ENCODE measurements at places on chromosomes 1 and 21.
A peak's percentile ranks its signal among the peaks of the same experiment; 100 is the strongest.

DNA sequence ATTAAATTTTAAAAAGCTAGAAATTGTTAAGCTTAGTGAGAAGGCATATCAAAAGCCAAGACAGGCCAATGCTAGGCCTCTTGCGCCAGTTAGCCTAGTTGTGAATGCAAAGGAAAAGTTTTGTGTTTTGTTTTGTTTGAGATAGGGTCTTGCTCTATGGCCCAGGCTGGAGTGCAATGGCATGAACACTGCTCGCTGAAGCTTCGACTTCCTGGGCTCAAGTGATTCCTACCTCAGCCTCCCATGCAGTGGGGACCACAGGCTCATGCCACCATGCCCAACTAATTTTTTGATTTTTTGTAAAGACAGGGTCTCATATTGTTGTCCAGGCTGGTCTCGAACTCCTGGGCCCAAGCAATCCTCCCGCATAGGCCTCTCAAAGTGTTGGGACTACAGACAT is 40.3 kb downstream of the TRIM33 start:
- no peak for DNase-seq

DNA sequence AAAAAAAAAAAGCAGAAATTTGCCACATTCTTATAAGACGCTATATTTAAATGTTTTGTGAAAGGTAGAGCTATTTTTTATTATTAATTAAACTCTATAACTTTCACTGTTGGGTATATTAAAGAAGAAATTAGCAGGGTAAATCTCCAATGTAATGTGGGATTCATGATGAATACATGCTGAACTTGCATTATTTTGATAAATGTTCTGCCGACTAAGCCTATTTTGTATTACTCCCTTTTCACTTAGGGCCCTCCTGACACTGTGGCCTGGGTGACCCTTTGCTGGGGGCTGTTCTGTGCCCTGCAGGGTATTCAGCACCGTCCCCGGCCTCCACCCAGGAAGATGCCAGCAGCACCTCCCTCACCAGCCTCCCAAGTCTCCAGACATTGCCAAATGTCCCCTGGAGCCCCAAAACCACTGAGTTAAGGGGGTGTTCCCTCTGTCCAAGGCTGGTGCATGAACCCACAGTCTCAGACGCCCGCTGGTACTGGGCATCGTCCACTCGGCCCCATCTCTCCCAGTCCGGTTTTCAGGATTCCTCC is 22.5 kb downstream of the RSPH1 start:
- peak; percentile 4 for DNase-seq

DNA sequence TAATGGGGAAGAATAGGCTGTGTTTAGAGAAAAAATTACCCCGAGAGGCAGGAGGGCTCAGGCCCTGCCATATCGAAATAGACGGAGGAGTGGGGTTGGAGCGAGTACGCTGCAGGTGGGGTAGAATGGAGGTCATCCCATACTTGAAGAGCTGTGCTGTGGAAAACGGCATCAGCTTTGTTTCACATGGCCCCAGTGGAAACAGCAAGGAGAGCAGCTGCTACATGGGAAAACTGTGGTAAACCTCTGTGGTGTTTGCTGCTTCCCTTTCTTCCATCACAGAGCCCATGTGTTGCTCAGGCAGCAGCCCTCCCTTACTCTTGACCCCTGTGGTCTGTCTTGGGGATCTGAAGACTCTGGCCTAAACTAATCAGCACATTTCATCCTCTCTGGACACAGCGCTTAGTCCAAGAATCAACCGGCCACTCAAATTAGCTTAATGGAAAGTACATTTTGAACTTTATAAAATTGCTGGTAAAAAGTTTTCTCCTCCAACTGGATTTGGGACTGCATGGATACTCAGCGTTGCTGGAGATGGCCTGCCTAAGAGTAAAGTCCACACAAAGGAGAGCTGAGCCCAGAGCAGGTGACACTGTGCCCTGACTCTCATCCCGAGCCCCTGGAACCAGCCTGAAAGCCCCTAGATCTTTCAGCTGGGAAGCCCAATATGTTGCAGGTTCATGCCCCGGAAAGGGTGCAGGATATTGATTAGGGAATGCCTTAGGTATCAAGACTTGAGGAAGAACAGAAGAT is 127.1 kb upstream of the GADD45A start:
- DNase-seq, result no peak

DNA sequence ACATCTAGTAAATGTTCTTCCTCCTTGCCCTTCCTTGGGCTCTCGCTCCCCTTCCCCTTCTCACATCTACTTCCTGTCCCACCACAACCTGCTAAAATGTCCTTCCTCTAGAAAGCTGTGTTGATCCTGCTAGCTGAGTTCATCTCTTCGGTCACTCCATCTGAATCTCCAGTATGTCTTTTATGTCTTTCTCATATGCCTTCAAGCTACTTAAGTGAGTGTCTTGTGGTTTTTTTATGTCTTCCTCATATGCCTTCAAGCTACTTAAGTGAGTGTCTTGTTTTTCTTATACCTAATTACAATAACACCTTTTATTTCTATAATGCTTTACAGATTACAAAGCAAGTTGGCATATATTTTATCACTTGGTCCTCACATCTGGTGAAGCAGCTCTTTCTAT is 33.9 kb downstream of the CSF1 start:
- DNase-seq, result no peak

DNA sequence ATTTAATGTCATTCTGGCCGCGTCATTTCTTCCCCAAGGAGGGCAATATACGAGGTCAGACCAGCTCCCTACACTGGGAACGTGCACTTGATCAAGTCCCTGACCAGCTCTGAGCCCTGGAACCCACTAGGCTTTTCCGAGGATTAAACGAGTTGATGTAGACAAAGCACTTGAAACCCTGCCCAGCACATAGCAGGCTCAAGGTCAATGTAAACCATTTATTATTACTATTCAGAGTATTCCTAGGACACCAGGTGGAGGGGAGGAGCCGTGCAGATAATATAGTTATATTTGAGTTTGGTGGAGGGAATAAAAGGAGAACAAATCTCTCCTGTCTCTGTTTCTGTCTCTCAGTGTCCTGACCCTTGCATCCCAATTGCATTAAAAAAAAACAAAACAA is 174.1 kb upstream of the IGSF21 start:
- no peak for DNase-seq

GRCh38 chr1:55586771-55587170 is 371.6 kb upstream of the USP24 start:
- no peak for DNase-seq

- no peak for DNase-seq
Observed at GRCh38 chr1:82565546-82565945, 764.8 kb downstream of the ADGRL2 start.

GRCh38 chr1:94562519-94563260 is 21.1 kb upstream of the F3 start:
- DNase-seq, result no peak

DNA sequence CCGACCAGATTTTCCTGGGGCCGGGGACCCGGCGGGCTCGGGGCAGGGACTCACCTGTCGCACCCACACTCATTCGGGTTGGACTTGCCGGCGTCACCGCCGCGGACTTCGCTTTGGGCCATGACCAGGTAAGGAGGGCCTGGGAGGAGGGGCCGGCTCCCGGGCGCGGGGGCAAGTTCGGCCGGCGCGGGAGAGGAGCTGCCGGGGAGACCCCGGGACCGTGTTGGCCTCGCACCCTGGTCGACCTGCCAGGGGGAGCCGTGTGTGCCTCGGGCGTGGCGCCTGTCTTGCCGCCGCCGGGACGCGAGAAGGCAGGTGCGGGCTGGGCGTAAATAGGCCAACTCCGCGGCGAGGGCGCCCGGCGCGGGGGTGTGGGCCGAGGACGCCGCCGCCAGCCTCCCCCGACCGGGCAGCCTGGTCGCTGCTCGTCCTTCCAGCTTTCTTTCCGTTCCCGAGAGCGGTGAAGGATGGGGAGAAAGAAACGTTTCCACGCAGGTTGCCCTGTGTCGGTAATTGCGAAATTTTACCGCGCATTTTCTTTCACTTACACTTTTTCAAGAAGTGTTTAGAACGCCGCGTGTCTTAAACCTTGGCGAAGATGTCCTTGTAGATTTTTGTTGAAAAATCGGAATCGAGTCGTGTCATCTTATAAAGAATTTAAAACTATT is 558 bp downstream of the USP1 start:
- DNase-seq, result no peak

DNA sequence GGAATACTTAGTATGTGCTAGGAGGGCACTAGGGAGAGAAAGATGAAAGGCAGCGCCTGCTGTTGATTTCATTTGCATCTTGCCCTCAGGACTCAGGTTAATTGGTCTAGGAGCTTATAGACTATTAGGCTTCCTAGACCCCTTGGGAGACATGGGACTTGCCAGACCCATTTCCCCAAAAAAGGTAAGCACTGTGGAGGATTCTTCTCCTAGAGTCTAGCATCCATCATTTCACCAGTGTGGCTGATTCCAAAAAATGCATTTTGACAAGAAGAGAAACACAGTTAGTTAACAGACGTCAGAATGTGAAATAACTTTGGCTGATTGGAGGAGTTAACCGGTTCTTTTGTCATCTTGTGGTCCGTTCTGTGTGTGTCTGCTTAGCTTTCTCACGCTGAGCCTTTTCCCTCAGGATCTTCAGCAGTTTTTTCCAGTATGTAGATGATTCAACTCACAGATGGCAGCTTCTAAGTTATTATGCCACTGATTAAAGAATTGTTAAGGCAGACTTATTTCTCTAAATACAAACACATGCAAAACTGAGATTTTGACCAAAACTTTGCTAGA is 108.8 kb downstream of the KIF26B start:
- DNase-seq, result no peak

GRCh38 chr1:208174731-208175507 is 69.3 kb downstream of the PLXNA2 start:
- DNase-seq, result no peak

GRCh38 chr1:245807306-245807705 is 652.5 kb downstream of the KIF26B start:
- no peak for DNase-seq

- DNase-seq, result no peak
Observed at GRCh38 chr21:38910390-38911067, 104.8 kb downstream of the ETS2 start.

GRCh38 chr21:42455754-42456440 is 40.1 kb downstream of the RSPH1 start:
- no peak for DNase-seq

- DNase-seq, result no peak
Observed at GRCh38 chr1:160605205-160605604, 25.9 kb upstream of the CD84 start.

GRCh38 chr21:43311301-43311817 is 115.6 kb downstream of the SIK1 start:
- DNase-seq, result no peak

DNA sequence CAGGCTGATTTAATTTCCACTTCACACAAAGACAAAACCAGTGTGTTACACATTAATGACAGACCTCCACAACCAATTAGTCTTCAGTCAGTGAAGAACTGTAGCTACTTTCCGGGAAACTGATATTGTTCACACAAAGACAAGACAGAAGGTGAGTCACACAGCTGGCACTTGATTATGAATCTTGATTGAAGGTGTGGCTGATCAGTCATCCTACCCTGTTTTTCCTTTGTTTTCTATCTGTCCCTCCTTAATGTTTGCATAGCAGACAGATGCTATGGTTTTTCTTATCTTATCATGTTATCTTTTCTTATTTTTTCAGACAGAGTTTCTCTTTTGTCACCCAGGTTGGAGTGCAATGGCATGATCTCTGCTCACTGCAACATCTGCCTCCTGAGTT is 185.1 kb upstream of the GREM2 start:
- DNase-seq, result no peak

DNA sequence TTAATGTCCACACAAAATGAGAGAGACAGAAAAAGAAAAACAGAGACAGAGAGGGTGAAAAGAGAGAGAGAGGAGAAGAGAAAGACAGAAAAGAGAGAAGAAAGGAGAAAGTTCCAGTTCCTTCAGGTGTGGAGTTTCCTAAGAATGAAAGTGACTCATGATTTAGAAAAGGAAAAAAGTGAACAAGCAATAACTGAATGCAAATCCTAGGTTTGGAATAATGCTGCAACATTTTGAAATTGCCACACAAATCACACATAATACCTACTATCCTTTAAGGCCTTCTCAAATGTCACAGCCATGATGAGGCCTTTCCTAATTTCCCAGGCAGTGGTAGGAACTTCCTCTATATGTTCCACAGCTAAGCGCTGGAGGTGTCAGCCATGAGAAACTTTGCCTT is 31.5 kb upstream of the XPR1 start:
- DNase-seq, result no peak
